Fibroblast of gingiva (primary cell): ENCODE measurements at places on chromosomes 12 and 14.
A peak's percentile ranks its signal among the peaks of the same experiment; 100 is the strongest.

DNA sequence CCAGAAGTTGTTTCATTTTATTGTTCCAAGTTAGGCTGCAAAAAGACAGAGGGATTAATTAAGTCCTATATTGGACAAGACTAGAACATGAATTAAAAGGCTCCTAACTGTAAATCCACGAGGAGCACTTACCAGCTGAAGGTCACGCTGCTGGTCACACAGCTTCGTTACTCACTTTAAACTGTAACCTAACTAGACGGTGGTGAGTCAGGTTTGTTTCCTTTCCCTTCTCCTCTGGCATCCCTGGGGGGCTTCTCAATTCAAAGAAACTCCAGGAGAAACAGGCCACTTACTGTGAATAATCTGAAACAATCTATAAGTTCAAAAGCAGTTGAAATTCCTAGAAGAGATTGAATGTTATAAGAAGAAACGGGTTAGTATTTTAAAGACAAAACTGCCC, 331.4 kb downstream of the BCAT1 start:
- no peak for DNase-seq

- DNase-seq, result no peak
These were observed 32.8 kb upstream of the CLMN start for GRCh38 chr14:95352481-95352880.

DNA sequence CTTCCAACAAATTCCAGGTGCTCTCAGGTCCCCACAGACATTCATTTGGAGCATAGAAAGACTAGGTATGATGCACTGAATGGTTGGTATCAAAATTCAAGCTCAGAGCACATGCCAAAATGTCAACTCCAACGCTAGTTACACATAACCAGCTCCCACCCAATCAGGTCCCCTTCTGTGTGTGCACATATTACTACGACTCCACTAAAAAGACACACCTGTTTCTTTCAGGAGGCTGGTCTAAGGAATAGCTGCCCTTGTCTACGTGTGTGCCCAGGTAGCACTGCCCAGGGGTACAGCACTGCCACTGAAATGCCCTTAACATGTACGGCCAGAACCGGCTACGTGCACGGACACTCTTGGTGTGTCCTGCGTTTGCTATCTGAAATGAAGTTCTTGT, 138.1 kb downstream of the KCNK10 start:
- DNase-seq, result no peak

DNA sequence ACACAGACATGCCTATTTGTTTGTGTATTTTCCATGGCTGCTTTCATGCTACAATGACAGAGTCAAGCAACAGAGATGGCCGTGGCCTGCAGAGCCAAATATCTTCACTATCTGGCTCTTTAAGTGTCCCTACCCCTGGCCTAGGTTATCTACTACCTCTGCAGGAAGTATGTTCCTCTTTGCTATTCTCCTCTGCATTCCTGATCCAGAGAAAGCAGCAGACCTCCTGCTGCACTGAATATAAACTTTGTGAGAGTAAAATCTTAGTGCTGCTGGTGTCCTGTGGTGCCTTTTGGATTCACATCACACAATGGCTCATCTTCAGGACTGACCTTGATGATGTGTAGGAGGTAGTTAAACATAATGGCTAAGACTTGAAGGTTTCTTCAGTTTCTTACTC, 233.4 kb downstream of the IPO8 start:
- DNase-seq, result no peak

DNA sequence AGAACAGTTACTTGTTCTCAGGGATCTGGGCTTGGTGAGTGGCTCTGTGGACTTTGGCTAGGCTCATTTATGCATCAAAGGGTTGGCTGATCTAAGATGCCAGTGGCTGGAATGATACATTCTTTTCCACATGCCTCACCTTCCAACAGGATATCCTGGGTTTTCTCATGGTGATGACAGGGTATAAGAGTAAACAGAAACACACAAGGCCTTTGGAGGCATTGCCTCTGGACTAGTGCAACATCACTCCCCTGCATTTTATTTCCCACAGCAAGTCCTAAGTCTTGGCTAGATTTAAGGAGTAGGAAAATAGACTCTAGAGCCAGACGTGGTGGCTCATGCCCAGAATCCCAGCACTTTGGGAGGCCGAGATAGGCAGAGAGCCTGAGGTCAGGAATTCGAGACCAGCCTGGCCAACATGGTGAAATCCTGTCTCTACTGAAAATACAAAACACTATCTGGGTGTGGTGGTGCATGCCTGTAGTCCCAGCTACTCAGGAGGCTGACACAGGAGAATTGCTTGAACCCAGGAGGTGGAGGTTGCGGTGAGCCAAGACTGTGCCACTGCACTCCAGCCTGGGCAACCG, 47.9 kb downstream of the RPH3A start:
- peak; percentile 65 for DNase-seq

DNA sequence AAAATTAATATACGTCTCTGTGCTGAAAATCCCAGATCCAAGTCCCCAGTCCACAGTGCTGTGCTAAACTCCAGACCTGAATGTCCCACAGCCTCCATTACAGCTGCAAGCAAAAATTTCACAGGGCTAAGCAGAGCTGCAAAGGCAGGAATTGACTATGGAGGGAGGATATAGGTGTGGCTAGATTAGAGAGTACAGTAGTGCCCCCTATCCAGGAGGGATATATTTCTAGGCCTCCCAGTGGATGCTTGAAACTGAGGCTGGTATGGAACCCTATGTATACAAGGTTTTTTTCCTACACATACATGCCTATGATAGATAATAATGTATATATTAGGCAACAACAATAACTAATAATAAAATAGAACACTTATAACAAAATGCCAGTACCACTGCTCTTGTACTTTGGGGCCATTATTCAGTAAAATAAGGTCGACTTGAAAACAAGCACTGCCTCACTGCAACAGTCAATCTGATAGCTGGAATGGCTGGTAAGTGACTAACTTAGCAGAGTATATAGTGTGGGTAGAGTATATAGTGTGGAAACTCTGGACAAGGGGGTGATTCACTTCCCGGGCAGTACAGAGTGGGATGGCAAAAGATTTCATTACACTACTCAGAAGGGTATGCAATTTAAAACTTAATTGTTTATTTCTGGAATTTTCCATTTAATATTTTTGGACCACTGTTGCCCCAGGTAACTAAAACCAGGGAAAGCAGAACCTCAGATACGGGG, 82.7 kb downstream of the C14orf132 start:
- peak; percentile 64 for DNase-seq

DNA sequence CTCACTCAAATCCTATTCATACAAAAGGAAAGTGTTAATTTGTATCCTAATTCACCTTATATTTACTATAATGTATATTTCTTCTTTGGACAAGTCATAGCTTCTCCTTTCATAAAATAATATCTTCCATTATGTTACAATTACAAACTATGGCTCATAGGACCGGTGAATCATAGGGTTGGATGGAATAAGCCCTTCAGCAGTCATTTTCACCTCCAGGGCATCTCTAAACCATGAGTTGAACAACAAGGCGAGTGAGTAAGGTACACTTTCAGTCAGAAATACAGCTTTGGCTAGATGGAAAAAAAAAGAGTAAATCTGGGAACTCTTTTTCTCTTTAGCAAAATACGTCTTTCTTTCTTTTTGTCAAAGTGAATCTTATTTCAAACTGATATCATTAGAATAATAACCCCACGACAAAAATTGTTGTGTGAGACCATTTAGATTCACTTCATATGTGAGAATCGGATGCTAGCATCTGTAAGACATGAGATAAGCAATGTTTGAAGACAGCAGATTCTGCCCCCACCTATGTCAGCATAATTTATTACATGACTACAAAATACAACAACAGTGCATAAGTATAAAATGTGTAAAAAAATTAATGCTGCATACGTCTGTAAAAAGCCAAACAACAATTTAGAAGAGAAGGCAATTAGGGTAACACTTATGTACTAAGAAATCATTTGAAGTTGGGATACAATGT, 184.4 kb upstream of the SLC38A2 start:
- DNase-seq, result peak; percentile 42

GRCh38 chr12:93415723-93416464, 25.9 kb downstream of the UBE2N start:
- DNase-seq, result peak; percentile 17

DNA sequence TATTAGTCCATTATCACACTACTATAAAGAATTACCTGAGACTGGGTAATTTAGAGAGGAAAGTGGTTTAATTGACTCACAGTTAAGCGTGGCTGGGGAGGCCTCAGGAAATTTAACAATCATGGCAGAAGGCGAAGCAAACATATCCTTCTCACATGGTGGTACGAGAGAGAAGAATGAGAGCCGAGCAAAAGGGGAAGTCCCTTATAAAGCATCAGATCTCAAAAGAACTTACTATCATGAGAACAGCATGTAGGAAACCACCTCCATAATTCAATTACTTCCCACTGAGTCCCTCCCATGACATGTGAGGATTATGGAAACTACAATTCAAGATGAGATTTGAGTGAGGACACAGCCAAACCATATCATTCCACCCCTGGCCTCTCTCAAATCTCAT, 422.6 kb downstream of the MDGA2 start:
- DNase-seq, result no peak

- DNase-seq, result no peak
These were observed 383.1 kb downstream of the TMEM132D start for GRCh38 chr12:129520739-129521138.

DNA sequence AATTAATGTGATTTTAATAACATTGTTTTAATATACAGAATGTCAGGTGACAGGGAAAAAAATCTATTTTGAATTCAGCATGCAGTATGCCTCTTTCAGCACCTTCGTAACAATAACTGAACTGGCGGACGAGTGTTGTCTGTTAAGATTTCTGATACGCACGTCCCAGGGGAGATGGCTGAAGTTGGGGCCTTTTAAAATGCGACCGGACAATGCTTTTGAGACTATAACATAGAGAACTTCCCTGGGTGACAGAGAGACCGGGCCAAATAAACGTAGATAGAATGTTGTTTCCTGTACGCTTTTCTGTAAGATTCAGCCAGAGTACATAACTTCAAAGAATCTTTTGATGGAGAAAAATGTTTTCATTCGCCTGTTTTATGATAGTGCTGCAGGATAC, 239.7 kb downstream of the EGLN3 start:
- no peak for DNase-seq

DNA sequence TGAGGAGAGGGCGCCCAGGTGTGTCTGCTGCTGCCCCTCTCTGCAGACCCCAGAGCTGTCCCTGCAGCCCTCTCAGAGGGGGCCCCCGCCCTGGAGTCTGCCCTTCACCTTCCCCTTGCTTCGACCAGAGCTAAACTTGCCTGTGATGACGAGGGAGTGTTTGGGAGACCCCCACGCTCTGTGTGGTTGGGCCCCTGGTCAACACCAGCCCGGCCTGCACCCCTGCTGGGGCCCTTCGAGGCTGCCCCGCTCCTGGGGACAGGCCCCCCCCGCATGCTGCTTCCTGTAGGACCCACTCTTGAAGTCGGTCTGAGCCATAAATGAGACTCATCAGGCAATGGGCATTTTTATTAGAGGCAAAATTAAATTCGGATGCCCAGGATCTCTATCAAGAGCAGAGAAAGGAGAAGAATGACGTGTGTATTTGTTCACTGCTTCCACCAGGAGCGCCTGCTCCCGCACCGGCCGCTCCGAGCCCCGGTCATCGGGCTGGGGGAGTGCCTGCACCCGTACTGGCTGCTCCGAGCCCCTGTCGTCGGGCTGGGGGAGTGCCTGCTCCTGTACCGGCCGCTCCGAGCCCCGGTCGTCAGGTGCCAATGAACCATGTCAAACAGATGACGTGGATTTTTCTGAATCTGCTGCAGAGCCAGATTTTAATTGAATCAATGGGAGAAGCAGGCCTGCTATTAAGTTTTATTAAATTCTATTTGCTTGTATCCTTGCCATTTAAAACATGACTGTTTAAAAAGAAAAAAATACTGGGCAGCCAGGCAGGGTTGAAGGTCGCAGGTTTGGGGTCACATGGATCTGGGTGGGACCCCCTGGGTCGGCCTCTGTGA, 47.7 kb downstream of the NOC4L start:
- DNase-seq, result no peak
